ENCODE measurements at places on chromosomes 5 and 9.

DNA sequence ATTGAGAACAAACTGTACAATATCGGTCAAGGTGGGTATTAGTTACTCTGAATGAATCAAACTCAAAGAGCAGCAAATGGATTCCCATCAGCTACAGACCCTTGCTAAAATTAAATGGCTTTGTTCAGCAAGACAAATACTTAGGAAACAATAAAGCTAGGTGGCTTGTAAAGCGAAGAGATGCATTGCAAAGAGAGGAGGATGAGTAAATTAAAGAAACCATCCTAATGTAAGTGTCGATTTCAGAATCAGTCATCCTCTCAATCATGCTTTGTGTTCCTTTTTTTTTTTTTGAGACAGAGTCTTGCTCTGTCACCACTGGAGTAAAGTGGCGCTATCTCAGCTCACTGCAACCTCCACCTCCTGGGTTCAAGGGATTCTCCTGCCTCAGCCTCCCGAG lies 359.2 kb upstream of the ZNF462 start:
- DNase-seq = no peak

GRCh38 chr5:82046276-82046647 lies 74.4 kb downstream of the ATG10 start:
- no peak for DNase-seq

DNA sequence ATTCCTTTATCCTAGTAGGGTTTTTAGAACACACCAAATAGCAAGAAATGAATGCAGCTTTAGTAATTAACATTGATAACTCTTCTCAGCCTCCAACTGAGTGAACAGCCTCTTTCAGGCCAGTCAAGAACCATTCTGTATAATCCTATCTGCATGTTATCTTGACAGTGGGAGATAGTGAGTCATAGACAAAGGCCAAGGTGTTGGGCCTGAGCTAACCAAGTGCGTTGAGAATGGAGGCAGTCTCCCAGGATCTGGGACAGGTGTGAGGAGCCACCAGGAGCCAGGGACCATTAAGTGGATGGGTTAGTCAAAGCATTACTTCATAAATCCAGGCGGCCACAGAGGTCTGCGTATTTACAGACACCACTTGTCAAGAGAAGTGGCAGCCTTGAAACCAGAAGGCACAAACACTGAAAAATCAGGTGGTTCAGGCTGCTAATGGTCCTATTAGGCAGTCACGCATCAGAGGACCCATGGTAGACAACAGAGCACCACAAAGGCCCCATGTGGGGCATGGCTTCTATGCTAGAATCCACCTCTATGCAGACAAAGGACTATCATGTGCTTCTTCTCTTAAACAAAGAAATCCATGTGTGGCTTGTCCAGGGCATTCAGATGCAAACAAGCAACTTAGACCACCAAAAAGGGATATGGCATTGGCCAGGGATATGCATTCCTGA lies 409.7 kb upstream of the PIK3R1 start:
- no peak for DNase-seq

DNA sequence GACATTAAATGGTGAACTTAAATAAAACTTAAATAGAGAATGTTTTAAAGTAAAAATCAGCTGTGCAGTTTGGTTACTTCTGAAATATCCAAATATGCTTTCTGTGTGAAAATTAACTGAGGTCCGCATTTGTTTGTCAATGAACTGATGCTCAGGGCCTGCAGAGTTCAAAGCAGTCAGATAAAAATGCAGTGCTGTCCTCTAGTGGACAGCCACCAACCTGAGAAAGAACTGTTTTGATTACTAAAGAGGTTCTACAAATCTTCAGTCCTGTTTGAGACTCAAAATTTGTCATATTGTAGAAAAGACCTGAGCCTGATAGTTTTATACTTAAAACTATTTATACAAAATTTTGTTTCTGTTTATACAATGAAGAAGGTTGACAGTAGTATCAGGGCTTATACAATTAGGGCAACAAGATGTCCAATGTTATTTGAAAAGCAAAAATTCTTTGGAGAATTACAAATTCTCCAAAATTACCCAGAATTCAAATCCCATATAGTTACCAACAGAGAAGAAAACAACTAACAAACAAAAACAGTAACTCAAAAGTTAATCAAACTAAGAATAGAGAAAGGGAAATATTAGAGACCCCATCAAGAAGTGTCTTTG lies 232.3 kb upstream of the TBCA start:
- DNase-seq = no peak

DNA sequence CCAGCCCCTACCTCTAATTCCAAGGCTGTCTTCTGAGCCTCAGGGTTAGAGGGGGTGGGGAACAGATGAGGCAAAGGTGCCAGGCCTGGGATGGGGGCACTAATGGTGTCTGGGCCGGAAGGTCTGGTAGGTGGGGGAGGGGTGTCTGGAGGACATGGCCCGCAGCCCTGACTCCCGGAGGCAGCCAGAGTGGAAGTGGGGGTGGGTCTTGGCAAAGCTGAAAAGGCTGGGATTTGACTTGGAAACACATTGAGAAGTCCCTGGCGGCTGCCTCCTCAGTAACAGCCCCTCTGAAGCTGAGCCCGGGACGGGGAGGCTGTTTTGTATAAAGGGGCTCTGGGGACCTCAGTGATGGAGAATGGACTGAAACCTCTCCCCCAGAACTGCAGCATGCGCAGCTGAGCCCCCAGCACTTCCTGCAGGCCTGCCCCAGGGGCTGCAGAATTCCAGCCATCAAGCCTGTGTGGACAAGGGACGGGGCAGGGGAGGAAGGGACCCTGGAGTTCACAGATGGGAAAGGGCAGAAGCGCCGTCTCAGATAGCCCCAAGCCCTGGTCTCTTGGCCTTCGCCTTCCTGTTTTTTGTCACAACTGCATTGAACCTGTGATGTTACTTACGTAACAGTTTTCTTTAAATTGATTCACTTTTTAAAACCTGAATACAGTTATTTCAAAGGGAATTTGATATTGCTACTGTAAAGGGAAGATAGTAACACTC lies 49.3 kb upstream of the SYNPO start:
- no peak for DNase-seq

GRCh38 chr9:89430995-89431394 lies 66.9 kb downstream of the SEMA4D start:
- DNase-seq = no peak

DNA sequence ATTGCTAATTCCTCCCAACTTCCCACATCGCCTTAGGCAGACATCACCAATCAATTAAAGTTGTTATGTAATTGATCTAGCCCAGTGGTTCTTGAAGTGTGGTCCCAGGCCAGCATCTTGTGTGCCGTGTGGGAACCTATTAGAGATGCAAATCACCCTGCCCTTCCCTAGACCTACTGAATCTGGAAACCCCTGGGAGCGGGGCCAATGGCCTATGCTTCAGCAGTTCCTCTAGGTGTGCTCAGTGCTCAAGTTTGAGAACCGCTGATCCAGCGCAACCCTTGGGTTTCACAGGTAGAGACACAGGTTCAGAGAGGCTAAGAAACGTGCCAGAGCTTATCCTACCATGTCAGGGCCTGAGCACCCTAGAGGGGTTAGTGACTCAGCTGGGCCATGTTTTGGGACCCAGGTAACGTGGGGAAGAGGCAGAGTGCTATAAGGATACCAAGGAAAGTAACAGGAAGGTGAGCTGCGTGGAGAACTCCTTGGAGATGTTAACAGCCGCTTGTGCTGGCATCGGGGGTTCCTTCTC lies 4.4 kb downstream of the SLC34A1 start:
- DNase-seq = no peak

GRCh38 chr9:111810908-111811307 lies 16.2 kb upstream of the SHOC1 start:
- DNase-seq = no peak

DNA sequence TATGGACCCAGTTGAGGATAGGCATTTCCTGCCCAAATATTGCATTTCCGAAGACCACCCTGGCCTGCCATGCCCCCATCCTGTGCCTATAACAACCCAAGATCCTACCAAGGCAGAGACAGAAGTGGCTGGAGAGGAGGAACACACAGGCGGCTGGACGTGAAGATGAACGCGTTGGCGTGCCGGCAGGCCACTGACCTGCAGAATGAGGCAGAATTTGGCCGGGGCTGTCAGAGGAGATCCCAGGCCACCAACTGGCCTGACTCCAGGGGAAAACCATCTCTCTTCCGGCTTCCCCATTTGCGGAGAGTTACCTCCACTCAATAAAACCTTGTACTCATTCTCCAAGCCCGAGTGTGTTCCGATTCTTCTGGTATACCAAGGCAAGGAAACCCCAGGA lies 1507.5 kb downstream of the EFNA5 start:
- DNase-seq = no peak

DNA sequence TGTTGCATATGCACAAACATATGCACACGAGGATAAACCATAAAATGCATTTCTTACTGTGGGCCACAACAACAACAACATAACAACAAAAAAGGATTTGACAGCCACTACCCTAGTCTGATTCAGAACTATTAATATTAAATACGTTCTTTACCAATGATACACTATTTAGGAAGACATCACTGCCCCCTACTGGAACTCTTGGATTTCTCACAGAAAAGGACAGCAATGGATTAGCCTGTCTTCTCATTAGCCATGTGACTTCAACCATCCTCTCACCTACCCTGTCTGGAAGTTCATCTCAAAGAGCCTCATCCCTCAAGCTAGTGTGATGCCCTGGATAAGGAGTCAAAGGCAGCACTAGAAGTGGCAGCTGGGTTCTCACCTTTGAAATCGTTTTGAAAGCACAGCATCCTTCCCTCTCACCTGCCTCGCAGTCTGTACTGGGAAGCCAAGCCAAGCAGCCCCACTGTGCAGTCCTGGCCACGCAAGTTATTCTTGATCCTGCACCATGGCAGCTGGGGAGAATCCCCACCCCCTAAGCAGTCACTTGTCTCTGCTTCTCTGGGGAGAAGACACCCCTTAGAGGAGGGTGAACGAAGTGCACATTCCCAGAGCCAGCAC lies 64.6 kb downstream of the SH3TC2 start:
- DNase-seq = no peak

DNA sequence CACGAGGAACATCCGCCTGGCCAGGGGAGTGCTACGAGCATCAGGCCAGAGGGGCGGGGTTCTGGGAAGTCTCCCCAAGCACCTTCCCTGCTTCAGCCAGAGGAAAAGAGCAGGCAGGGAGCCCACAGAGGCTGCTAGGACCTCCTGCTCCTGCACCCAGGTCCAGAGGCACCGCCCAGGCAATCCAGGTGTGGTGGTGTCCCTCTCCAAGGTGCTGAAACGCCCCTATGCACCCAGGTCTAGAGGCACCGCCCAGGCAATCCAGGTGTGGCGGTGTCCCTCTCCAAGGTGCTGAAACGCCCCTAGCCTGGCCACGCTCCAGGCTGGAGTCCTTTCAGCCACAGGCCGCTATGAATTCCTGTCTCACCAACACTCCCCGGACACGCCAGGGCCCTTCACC lies 10.7 kb upstream of the UBAC1 start:
- no peak for DNase-seq

DNA sequence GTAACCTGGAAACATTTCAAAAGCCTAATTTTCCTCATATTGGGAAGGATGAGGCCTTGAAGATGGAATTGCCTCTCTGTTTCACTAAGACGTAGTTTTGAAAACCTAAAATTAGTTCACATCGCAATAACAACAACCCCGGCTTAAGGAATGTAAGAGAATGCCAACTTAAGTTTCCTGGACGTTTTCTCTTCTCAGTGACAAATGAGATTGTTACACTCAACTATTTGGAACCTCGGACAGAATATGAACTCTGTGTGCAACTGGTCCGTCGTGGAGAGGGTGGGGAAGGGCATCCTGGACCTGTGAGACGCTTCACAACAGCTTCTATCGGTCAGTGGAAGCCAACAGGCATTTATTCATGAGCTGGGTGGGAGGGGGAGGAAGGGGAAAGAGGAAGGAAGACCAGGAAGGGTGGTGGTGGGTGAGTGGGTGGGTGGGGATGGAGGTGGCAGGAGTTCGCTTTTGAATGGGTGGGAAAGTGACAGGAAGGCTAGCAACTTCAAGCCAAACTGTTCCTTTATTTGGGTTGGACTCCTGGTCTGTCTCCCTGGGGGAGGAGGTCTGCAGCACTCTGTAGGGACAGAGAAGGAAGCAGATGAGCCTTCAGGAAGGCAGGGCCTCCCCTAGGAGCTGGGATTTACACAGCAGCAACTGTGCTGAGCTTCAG lies 83.4 kb downstream of the TEK start:
- no peak for DNase-seq

DNA sequence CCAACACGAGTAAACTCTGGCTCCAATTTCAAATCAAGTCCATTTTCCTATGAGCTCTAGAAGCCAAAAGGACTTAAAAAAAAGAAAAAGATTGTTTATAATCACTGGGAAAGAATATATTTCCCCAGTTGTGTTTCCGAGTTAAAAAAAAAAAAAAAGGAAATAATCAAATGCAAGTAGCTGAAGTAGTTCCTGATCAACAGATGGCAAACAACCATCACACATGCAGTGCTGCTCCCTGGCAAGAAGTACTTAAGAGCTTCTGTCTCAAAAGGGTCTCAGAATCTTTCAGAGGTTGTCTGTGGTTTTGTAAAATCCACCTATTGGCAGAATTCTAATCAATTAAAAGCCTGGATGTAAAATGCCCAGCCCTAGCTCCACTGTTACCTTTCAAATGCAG lies 387.9 kb downstream of the RAB3C start:
- DNase-seq = no peak

DNA sequence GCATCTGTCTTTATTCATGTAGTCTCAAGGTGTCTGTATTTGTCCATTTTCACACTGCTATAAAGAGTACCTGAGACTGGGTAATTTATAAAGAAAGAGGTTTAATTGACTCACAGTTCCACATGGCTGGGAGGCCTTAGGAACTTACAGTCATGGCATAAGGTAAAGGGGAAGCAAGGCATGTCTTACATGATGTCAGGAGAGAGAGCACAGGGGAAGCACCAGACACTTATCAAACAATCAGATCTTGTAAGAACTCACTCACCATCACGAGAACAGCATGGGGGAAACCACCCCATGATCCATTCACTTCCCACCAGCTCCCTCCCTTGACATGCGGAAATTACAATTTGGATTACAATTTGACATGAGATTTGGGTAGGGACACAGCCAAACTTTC lies 44.2 kb downstream of the NLN start:
- DNase-seq = no peak

- no peak for DNase-seq
These were observed 72.8 kb downstream of the CD180 start for GRCh38 chr5:67123819-67124218.

DNA sequence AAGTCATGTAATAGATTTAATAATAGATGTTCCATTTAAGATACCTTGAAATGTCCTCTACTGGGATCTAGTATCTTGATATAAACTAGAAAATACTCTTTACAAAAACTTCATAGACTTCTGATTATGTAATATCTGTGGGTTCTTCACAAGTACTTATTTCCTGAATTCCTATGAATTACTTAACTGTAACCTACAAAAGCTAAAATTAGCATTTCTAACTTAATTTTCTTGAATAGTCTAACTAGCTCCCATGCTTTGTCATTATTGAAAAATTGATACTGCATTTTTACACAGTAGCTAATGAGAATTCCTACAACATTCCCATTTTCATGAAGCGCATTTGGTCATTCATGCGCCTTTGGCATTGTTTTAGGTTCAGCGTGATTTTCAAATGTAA lies 1828.2 kb downstream of the MAT2B start:
- DNase-seq = no peak

GRCh38 chr5:81422671-81423070 lies 28.7 kb upstream of the ACOT12 start:
- no peak for DNase-seq

- no peak for DNase-seq
These were observed 182.4 kb upstream of the OTULINL start for GRCh38 chr5:14399054-14399692.
